Pancreas (tissue), 10 donors: ENCODE measurements at places on chromosomes 5 and 9. TPM values are rescaled to one million over a fixed set of nuclear protein-coding genes. Genes with fewer than 3 reads are reported as not detected.

Gene RAI14
- total RNA-seq: 25.1 TPM

DNA sequence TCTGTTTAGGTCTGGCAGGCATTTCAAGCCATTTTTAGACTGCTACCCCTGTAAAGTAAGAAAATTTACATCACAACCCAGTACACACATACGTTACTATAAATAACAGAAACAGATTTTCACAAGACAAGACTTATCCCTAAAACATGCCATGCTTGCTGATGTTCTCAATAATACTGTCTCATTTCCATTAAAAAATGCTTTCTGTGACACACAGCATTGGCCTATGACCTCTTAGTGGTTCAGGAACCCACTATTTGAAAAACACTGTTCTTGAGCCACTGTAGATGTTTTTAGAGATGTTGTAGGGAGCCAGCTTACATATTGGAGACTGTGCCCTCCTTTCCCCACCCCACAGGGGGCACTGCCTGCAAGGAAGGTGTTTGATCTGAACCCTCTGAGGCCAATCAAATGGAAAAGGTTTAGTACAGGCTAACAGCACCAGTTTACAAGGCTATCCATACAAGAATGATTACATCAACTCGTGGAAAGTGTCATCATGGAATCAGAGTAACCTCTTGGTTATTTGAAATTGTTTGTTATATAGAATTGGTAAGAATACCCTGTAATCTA, 30.8 kb downstream of the ZSWIM6 start:
- DNase-seq: no peak

- DNase-seq: no peak
These were observed 410.4 kb upstream of the PTPRD start for GRCh38 chr9:11023201-11023600.

DNA sequence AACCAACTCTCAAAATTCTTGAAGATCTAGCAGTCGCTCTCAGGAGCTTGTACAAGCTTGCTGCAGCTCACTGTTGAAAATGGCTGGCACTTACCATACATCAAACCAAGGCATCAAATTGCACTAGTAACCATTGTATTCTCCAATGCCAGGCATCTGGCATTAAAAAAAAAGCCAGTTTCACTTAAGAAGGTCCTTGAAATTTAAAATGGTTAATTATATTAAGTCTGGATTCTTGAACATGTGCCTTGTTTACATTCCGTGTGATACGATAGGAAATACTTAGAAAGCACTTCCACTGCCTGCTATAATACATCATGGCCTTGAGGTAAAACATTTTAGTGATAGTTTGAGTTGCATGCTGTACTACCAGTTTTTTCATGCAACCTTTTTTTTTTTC, 300.7 kb downstream of the KDM4C start:
- DNase-seq: no peak

DNA sequence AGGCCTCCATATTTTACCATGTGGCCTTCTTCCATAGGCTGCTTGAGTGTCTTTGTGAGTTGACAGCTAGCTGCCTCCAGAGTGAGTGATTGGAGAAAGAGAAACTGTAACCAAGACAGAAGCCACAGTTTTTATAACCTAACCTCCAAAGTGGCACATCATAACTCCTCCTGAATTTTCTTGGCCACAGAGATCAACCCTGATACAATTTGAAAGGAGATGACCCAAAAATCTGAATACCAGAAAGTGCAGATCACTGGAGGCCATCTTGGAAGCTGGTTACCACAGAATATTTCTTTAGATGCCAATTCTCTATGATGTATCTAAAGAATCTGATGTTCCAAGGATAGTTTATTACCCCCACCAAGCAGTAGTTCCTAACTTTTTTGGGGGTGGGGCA, 254.3 kb upstream of the PDE4D start:
- DNase-seq: no peak

DNA sequence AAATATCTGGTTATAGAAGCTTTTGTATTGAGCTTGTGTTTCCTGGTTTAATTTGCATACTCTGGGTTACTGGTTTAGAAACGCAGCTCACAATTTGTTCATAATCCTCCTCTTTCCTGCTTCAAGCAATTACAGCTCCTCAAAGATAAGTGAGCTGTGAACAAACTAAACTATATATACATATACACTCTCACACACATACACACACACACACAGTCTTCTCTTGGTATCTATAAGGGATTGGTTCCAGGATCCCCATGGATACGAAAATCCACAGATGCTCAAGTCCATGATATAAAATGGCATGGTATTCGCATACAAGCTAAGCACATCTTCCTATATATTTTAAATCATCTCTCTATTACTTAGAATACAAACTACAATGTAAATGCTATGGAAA, 510.9 kb upstream of the CDH18 start:
- DNase-seq: no peak

DNA sequence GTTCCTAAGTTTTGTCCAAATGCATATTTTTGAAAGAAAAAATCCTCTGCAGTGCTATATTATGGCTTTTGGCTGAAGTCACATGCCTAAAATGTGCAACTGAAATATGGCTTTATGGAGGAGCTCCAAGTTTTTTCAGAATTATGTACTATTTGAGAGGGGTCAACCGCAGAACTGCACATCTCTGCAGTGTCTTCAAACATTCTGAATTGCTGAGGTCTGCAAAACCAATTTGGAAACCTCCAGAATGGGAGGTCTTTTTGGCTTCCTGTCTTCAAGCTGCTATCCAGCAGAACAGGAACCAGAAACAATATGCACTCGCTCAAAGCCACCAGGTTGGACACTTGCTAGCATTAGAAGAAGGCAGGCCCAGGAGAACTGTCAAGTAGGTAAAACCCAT, 376.0 kb upstream of the PAPPA start:
- no peak for DNase-seq

Gene TNFSF8
- 0.19 TPM for total RNA-seq

Gene ADRB2
- total RNA-seq: 1.1 TPM

- DNase-seq: no peak
These were observed 45.5 kb downstream of the RASGRF2 start for GRCh38 chr5:81005708-81006107.

GRCh38 chr9:97604901-97605645, 28.1 kb downstream of the TSTD2 start:
- DNase-seq: no peak

Gene FOXD4L3
- not detected for total RNA-seq

- DNase-seq: peak; percentile 88
These were observed 743 bp downstream of the NR3C1 start for GRCh38 chr5:143402553-143403333.

Gene CDKN2B
- total RNA-seq: 1.9 TPM

DNA sequence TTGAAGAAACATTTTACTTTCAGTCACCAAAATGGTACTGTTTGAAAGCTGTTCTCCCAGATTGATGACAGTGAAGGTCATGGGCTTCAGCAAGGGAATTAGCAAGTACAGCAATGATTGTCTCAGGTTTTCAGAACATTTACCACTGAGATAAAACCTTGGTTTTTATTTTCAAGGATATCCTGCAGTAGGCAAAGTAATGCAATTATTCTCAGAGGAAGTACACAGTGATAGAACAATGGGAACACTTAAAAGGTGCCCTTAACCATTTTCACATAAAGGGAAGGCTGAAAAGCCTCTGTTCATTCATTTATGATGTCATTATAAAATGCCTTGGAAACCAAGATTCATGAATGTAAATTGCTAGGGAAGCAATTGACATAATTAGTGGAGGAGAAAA, 471.8 kb upstream of the ACO1 start:
- DNase-seq: no peak

Gene ASTN2
- total RNA-seq: 6.9 TPM

DNA sequence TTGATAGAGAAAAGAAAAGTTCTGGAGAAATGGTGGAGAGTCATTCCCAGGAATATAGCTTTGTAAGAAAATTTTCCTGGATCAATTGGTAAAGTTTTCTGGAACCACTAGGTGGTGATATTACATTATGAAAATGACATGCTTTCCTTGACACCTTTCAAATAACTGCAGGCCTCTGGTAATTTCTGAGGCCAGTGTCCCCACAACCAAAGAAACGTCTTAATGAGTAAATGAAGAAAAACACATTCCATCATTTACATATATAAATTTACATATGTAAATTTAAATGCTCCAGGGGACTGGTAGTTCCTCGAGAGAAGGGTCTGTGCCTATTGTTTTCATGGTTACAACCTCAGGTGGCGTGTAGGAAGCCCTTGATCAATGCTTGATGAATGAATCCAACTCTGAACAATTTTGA, 17.2 kb upstream of the RGS3 start:
- DNase-seq: no peak

DNA sequence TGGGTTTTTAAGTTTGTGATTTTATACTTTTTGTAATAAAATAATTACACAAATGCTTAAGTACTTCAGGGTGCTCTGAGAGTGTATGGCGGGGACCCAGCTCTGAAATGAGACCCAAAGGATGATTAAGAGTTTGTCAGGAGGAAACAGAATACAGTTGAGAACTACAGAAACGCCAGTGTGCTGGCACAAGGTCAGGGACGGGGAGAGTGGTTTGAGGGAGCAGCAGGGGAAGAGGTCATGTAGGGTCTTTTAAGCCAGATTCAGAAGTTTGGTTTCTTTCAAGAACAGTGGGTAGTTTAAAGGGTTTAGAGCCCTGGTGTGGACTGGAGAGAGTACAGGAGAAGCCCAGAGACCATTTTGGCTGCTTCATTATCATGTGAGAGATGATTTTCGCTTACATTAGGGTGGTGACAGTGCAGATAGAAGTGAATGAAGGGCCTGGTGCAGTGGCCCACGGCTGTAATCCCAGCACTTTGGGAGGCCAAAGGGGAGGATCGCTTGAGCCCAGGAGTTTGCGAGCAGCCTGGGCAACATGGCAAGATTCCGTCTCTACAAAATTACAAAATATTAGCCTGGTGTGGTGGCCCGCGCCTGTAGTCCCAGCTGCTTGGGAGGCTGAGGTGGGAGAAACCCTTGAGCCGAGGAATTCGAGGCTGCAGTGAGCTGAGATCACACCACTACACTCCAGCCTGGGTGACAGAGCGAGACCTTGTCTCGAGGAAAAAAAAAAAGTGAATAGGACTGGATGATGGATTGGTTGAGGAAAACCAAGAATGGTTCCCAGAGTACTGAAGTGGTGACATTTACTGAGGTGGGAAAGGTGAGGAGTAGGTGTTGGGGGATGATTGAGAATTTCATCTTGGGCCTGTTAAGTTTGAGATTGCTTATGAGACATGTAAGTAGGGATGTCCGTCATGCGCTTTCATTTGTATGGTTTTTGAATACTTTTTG, 1.4 kb upstream of the ETF1 start:
- no peak for DNase-seq

- no peak for DNase-seq
These were observed 152.6 kb downstream of the MED27 start for GRCh38 chr9:131927091-131927490.

- no peak for DNase-seq
These were observed 61.7 kb downstream of the KLF9 start for GRCh38 chr9:70352802-70353201.

- no peak for DNase-seq
These were observed 37.9 kb downstream of the CCNJL start for GRCh38 chr5:160274483-160274931.

DNA sequence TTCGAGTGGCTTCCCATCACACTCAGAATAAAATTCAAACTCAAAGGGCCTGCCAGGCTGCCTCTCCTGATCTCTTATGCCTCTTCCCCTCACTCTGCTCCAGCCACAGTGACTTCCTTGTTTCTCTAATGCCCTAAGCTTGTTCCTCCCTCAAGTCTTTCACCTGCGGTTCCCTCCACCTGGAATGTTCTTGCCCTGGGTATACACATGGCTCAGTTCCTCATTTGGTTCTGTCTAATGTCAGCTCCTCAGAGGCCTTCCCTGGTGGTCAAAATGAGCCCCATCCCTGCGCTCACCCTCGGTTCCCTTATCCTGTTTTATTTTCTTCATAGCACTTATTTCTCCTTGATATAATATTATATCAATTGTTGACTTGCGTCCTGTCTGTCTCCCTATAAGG, 12.7 kb upstream of the CYSTM1 start:
- DNase-seq: no peak

GRCh38 chr9:120909904-120910303, 16.7 kb downstream of the TRAF1 start:
- no peak for DNase-seq

Gene PELO
- total RNA-seq: 11.6 TPM

GRCh38 chr5:146947181-146947941, 68.8 kb upstream of the PPP2R2B start:
- DNase-seq: peak; percentile 3

Gene ERCC6L2
- 21.4 TPM for total RNA-seq
